CD4-positive, alpha-beta T cell treated with Interleukin-15 for 1 hour (primary cell): ENCODE measurements at places on chromosomes 6 and 20.

DNA sequence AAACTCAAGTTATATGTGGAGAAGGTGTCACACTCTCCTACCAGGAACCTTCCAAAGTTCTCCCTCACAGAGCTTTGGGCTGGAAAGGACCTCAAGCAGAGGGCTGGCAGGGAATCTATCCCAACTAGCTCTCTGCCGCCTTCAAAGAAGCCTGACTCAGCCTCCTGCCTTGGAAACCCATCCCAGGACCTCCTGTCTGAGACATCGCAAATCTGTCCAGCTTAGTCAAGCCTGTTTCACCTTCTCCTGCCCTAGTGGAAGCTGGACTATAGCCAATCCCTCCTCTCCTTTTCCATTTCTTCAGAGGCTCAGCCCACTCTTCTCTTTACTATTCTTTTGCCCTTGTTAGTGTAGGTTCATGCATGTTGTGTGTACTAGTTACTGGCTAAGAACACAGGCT, 48.2 kb upstream of the FOXP4 start:
- no peak for DNase-seq

DNA sequence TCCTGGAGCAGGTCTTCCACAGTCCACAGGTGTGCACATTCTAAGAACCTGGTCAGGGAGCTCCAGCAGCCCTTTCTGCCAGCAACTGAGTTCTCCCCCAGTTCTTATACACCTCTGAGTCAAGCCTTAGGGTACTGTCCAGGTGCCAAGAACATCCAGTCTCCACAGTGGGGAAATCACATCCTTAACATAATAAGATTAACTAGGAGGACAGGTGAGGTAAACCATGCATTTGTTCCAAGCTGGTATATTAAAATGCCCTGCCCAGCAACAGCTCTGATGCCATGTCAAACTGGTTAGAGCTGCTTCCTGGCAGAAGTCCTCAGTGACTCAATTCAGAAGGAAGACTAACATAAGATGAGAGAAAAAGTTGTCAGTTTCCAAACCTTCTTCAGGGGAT, 303.9 kb upstream of the SGK1 start:
- DNase-seq: no peak

DNA sequence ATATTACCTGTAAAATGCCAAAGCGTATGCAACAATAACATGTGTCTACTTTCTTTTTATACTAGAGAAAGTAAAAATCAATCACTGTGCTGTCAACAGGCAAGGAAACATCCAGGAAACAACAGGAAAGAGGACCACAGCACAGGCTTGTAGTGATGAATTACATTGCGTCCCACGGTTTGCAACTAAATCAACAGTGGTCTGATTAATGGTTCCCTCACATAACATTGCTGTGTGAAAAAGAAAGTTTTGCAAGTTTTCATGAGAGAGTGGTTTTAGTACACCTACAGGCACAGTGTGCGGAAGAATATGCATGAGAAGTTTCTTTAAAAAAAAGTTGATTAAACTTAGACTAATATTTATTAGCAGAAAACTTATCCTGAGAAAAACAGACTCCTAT, 329.5 kb upstream of the HSF2 start:
- DNase-seq: no peak

DNA sequence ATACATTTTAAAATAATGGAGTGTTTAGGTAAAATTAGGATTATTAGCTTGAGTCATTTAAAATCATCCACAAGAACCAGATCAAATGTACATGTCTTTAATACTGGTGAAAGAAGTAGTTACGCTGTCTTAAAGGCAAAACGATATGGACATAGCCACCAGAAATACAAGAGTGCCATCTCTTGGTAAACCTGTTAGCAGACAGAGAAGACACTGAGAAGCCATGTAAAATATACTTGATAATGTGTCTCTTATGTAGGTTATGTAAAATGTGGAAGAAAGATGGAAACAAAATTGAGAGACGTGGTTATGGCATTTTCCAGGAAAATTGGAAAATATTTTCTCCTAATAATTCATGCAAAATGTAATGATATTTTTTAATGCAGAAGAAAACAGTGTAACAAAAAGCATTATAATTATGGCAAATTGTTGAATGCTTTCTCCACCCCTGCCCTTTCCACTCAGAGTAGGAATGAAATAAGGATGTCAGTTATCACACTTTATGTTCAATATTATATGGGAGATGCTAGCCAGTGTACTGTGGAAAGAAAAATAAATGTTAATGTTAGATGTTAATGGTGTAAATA, 12.2 kb upstream of the SLC17A2 start:
- no peak for DNase-seq

GRCh38 chr20:63520934-63521601, 503 bp downstream of the PPDPF start:
- peak; percentile 45 for DNase-seq

GRCh38 chr20:56249244-56249955, 868 bp downstream of the MC3R start:
- no peak for DNase-seq

DNA sequence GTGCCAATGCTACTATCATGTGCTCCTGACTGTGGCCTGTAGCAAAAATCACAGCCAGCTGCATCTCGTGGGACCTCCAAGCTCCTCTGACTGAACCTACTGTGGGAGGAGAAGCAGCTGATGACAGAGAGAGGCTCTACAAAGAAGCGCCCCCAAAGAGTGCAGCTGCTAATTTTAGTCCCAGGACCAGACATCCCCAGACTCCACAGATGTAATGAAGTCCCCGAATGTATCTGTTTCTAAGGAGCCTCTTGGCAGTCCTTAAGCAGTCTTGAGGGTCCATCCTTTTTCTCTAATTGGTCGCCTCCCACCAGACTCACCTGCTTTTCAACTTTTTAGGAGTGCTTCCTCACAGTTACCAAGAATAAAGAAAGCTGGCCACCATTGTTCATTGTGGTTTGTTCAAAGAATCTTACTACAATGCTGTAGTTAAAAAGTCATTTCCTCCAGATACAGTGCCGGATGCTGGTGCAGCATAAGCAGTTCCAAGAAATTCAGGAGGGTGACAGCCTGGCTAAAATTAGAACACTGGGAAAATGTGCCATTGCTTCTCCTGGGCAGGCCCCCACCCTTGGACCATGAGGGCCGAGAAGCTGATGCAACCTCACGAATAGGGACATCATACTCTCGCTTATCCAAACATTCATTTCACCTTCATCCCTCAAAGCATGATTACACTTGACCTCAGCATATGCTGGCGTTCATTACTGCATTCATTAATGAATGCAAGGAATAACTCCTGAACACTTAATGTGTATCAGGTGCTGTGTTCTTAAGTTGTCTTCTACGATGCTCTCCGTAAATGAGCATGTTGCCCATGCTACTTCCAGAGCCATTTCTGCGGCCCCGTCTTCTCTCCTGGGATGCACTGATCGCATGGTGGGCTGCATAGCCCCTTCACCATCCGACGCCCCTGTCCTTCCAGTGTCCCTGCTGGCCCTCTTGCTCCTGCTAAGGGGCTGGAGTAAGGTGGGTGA, 66.4 kb downstream of the LY86 start:
- DNase-seq: no peak

DNA sequence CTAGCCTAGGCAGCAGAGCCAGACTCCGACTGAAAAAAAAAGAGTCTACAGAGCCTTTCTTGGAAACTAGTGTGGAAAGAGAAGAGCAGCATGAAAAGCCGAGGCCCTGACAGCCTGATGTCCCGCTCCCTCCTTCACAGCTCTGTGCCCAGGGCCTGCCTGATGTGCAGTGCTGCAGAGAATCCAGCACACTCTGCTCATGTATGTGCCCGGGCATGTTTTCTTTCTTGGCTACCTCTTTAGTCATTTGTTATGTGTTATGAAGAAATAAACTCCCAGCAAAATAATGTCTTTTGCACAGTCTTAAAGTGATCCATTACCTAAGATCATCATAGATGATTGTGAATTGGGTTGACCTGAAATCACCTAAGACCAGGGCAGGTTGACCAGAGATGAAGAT, 78.1 kb upstream of the EZR start:
- no peak for DNase-seq

DNA sequence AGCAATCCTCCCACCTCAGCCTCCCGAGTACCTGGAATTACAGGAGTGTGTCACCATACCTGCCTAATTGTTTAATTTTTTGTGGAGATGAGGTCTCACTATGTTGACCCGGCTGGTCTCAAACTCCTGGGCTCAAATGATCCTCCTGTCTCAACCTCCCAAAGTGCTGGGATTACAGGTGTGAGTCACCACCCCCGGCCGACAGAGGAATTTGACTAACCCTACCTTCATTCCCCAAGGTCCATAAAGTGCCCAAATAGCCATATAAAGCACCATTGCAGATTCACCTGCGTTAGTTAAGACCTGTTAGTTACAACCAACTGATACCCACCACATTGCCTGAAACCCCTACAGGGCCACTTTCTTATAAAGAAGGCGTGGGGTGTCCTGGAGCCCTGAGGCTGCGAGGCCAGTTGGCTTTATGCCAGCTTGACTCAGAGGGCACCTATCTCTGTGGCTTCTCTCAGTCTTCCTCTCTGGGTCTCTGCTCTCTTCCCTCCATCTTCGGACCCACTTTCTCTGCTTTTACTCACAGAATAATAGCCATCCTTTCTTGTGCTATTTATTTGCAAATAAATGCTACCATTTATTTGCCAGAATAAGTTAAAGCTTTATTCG, 65.6 kb downstream of the SLC2A10 start:
- no peak for DNase-seq

GRCh38 chr6:25351485-25351884, 72.3 kb downstream of the CARMIL1 start:
- DNase-seq: no peak
